Effector CD4-positive, alpha-beta T cell (primary cell): ENCODE measurements at places on chromosomes 1 and 21.

- DNase-seq, result no peak
Measured at GRCh38 chr1:37250371-37250770, 216.1 kb upstream of the GRIK3 start.

- DNase-seq, result no peak
Measured at GRCh38 chr1:2347409-2347785, 44.0 kb downstream of the MORN1 start.

DNA sequence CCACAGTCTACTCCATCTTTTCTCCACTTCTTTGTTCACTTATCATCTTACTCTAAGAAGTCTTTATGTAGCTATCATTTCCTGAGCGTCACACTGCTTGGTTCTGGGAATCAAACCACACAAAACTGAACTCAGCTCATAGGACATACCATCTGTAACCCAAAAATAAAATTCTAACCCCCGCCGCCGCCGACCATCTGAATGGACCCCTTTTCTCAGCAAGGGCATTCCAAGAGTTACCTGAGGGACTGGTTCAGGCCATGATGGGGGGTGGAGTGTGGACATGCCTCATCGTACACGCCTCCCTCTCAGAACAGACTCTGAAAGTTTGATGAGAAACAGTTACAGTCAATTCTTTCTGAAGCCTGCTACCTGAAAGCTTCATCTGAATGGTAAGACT lies 12.6 kb upstream of the CHI3L2 start:
- DNase-seq, result no peak

DNA sequence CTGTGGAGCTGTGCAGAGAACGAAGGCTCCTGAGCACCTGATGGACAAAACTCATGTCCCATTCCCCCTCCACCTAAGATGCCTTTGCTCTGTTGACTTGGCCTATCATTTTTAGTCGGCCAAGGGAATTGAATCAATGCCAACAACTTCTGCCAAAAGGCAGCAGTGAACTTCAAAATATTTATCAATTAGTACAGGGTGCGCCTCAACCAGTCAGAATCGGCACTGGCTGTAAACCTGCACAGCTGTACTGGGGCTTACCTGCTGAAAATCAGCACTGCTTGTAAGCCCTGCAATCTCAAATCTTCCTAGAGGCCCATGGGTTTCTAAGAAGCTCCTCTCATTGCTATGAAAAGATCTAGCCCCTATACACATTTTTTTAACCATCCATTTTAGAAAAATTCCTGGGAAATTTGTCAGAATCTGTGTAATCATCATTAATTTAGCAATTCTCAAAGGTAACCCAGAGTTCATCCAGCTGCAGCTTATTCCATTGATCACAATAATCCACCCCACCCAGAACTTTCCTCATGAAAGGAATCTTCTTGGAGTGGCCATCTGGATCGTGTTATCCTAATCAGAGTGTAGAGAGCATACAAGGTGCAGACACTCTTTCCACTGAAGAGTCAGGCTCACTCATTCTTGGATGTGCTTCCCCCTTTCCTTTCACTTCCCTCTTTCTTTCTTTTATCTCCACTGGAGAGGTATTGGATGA lies 40.2 kb downstream of the ADAMTS1 start:
- DNase-seq, result no peak

DNA sequence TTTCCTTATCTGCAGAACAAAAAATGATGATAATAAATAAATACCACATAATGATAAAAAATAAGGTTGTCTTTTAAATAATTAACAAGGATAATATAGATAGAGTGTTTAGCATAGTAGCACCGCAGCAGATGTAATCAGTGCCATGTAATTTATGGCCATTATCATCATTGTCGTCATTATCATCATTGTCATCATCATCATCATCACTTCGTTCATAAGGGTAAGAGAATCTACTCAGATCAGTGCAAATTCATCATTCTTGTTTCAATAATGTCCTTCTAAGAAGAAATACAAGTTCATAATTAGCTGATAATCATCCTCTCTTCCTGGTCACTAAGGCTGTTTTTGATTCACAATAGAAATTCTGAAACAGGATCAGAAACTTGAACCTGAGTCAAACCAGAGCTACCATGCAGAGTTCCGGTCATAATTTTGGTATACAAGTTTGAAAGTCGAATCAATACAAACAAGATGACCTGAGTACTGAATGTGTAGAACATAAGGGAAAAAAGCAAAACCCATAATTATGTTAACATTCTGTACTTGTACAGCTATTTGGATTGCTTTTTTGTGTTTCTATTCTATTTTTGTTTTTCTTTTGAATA lies 172.0 kb downstream of the LRRC40 start:
- DNase-seq, result no peak

DNA sequence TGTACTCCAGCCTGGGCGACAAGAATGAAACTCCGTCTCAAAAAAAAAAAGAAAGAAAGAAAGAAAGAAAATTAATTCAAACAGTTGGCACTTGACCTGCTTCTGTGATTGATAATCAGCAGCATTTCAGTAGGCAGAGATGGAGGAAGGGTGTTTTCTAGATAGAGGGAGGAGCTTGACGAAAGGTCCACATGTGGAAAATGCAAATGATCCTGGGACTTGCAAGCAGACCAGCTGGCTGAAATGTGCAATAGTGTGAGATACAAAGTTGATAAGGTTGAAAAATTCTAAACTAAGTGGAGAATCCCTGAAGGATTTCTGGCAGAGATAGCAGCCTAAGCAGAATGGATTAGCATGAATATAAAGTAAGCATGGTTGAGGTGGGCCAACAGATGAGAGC lies 4.2 kb downstream of the ELAPOR1 start:
- DNase-seq, result no peak
